Stimulated activated CD8-positive, alpha-beta memory T cell treated with anti-CD3 and anti-CD28 coated beads, Interleukin-4, amount 100 ng/mL, for 1 hour (primary cell): ENCODE measurements at places on chromosomes 4 and X.

GRCh38 chrX:48511560-48511959 lies 2.8 kb downstream of the PORCN start:
- no peak for DNase-seq

DNA sequence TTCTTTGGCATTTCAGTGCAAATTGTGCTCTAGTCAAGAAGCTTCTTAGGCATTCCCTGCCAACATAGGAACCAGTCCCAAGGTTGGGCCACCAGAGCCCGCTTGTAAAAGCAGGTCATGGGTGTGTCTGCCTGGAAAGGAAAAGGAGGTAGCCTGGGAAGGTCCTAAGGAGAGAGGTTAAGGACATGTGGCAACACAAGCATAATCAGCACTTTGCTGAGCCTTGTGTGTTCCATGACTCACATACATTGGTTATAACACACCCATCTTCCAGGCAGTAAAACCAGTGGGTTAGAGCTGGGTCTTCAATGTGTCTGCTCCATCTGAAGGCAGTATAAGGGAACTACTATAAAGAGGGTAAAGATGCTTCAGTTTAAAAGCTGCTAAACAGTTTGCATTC lies 165.0 kb downstream of the FHIP1A start:
- DNase-seq, result no peak

- DNase-seq, result no peak
These were observed 684.0 kb upstream of the AADAT start for GRCh38 chr4:170773709-170774273.

DNA sequence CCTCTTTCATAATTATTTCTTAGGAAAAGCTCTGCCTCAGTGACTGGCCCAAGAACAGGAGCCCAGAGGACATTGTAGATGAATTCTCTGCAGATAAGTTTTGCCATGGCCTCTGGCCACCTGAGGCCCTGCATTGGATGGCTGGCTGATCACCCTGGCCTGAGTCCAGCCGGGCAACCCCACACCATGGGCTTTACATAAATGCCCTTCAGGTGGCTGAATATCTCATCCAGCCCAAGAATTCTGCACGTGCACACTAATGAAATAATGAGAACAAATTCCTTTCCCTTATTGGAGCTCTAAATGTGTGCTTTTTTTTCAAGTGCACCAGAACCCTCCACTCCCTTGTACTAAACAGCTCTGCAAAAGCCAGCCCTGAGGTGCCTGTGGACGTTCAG lies 65.7 kb downstream of the IRF2 start:
- no peak for DNase-seq

- DNase-seq, result no peak
These were observed 27.8 kb upstream of the CD99L2 start for GRCh38 chrX:150926304-150926703.

GRCh38 chrX:109655502-109656201 lies 30.7 kb upstream of the KCNE5 start:
- DNase-seq, result no peak

DNA sequence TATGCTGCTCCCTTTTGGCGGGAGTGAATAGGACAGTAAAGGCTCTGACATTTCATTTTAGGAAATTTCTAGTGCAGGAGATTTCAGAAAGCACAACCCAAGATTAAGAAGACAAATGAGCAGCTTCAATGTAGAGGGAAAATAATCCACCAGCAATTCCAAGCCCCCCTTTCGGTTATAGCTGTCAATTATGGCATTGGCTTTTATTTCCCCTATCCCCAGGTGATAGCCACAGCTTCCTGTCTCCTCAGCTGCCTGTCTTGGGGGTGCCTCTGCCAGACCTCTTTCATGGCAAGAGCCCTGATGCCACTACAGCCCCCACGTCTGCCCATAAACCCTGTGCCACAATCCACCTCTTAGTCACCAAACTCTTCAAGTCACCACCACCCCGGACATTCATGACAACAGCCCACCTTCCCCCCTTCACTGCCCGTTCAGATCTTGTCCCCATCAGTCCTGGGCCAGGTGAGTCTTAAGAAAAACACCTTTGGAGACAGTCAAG lies 48.4 kb upstream of the CLNK start:
- DNase-seq, result no peak

- DNase-seq, result no peak
These were observed 32.3 kb downstream of the SH3RF1 start for GRCh38 chr4:169238445-169238844.
